Erythroblast (primary cell): ENCODE measurements at places on chromosomes 6 and 20.

- DNase-seq: no peak
Observed at GRCh38 chr6:1624058-1624850, 14.5 kb downstream of the FOXC1 start.

- DNase-seq: no peak
Observed at GRCh38 chr20:8756410-8756809, 312.5 kb upstream of the PLCB4 start.

GRCh38 chr6:40210628-40211056 is 276.4 kb upstream of the MOCS1 start:
- DNase-seq: no peak

DNA sequence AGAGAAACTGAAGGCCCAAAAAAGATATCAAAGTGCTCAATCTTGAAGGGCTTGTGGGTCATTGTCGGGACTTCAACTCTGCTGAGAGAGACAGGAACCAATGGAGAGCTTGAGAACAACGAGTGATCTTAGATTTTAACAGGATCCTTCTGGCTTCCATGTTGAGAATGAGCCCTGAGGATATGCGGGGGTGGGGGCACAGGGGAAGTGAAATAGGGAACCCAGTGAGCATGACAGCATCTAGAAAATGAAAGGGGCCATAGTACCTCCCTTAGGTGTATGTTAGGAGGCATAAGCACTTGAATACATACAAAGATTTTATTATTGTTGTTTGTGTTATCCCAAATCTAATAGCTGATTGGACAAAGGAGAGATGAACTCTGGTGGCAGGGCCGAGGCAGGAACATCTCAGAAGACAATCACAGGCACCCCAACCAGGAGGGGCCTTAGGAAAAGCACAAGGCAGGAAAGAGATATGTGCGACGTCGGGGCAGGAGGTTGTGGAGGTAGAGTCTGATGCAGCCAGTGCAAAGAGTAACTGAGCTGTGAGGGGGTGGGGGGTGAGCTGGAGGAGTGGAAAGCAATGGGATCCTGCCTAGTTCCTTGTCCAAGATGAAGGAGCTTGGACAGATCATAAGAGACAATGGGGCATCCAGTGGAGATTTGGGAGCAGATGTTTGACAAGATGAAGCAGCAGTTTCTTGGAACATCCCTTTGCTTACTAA is 10.4 kb downstream of the TGM6 start:
- DNase-seq: no peak

DNA sequence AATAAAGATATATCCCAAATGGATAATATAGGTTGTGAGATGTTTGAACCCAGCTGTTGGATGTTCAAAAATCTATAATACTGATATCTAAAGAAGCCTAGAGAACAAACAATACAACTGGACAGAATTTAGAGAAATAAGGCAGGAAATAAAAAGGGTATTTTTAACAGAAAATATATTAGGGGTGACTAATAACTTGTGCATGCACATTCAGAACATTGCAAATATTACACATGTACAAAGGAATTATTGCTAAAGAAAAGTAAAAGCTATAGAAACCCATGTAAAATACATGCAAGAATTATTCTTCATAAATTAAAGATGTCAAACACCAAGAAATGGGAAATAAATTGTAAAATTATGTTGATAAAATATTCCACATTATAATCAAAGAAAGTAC is 32.7 kb upstream of the HCRTR2 start:
- no peak for DNase-seq

DNA sequence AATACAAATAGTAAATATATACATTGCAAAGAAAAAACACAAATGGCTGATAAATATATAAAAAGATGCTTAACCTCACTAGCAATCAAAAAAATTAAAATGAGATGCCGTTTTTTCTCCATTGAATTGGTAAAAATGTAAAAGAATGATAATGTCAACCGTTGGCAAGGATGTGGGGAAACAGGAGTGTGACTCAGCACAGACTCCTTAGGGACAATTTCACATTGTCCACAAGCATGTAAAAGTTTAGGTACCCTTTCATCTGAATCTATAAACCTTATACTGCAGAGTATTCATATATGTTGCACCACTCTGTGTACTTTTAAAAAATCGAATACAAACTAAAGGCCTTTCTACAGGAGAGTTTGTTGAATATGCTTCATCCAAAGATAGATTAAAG is 143.1 kb upstream of the RREB1 start:
- no peak for DNase-seq

- DNase-seq: no peak
Observed at GRCh38 chr6:3594201-3594600, 137.4 kb upstream of the SLC22A23 start.

DNA sequence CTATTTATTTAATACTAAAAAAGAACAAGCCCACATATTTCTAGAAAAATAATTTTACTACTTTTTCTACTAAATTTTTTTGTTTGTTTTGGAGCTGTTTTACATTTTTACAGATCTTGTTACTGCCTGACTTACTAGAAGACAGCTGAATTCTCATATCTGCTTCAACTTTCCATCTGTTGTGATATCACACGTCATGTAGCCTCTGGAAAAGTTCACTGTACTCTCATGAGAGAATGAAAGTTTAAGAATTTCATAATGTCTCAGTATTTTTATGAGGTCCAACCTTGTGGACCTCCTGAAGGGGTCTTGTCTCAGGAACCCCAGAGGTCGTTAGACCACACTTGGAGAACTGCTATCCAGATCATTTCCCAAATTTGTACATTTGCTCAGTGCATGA is 81.7 kb upstream of the MTHFD1L start:
- DNase-seq: no peak

DNA sequence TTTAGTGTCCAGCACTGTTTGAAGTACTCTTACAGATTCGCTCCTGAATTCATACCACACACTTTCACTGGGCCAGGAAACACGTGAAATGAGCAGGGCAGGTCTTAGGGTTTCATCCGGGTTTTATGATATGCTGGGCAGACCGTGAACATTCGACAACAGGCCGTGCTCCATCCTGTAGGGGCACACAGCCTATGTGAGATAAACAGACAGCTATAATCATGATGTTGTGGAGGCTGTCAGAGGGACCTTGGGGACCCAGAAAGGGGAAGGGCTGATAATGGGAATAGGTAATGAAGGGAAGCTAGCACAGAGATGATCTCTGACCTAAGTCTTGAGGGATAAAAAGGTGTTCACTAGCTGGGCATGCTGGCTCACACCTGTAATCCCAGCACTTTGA is 110.4 kb downstream of the RIN2 start:
- no peak for DNase-seq
